ENCODE measurements at places on chromosomes 7 and 10. TPM values are rescaled to one million over a fixed set of nuclear protein-coding genes. Genes with fewer than 3 reads are reported as not detected.

- no peak overlapping the region for H3K4me3 ChIP-seq
- H3K27me3 ChIP-seq: no peaks in the 10 kb centered on the region
- no peak for DNase-seq
- no peak overlapping the region for H3K27ac ChIP-seq
- H3K36me3 ChIP-seq: no peaks in the 10 kb centered on the region
Measured at GRCh38 chr10:124652701-124653100, 91.5 kb downstream of the FAM53B start.

- DNase-seq: no peak
- no peaks in the 10 kb centered on the region for H3K27me3 ChIP-seq
- peaks cover 9% of the 10 kb centered on the region for H3K4me1 ChIP-seq
- no peak overlapping the region for H3K4me3 ChIP-seq
Measured at GRCh38 chr10:126394948-126395347, 6.7 kb upstream of the ADAM12 start.

GRCh38 chr10:23694446-23694920 lies 255.6 kb downstream of the OTUD1 start:
- no peak for DNase-seq
- H3K27me3 ChIP-seq: no peaks in the 10 kb centered on the region
- H3K4me1 ChIP-seq: no peaks in the 10 kb centered on the region
- no peak overlapping the region for H3K4me3 ChIP-seq
- H3K36me3 ChIP-seq: no peaks in the 10 kb centered on the region

DNA sequence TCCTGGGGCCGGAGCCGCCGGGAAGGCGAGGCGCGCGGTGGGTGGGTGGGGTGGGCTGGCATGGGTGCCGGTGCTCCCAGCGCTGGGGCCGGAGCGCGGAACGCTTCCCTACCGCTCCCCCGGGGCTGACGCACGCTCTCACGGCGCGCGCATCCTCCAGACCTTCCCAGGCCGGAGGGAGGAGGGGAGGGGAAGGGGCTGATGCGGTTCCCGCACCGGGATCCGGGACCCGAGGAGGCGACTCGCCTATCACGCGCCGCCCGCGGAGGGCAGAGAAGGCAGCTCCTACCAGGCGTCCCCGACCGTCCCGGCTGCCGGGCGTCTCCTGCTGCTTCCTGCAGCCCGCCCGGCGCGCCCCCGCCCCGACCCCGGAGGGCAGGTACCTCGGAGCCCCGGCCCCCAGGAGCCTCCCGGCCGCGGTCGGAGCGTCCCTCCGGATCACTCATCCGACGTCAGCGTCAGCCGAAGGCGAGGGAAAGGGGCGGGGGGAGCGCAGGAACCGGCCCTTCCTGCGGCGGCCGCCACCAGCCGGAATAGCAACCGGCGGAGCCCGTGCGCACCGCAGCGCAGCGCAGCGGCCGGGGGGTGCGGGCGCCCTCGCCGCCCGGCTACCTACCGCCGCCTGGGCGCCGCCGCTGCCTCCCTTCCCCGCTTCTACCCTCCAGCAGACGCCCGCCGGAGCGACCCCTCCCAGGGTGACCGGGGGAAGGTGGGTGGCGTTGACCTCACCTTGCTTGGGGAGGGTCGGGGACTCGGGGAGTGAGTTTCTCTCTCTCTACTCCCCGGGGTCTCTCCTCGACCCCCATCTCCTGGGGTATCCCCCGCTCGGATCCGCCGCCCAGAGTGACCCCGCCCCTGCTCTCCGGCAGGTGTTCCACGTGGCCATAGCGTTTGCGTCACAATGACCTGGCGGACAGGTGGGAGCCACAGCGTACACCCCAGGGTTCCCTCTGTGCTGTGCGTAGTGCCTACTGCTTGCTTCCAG lies at the start of gene ICA1:
ICA1 (minus strand) TSS at position 457 of the 985 bp plus-strand sequence. CDS start 26,241 bp downstream, outside the sequence.
- no peaks in the 10 kb centered on the region for H3K4me1 ChIP-seq
- H3K36me3 ChIP-seq: no peaks in the 10 kb centered on the region
- no peak within 1 kb of the TSS for H3K27ac ChIP-seq
- no peak for DNase-seq
- peak within 1 kb of the TSS; percentile 21 for H3K4me3 ChIP-seq

The NRCAM gene
- 0.83 TPM for total RNA-seq
